ENCODE measurements at places on chromosomes 3 and 15. TPM values are rescaled to one million over a fixed set of nuclear protein-coding genes. Genes with fewer than 3 reads are reported as not detected.

- no peak for DNase-seq
Measured at GRCh38 chr3:179304605-179305004, 18.2 kb upstream of the ZNF639 start.

DNA sequence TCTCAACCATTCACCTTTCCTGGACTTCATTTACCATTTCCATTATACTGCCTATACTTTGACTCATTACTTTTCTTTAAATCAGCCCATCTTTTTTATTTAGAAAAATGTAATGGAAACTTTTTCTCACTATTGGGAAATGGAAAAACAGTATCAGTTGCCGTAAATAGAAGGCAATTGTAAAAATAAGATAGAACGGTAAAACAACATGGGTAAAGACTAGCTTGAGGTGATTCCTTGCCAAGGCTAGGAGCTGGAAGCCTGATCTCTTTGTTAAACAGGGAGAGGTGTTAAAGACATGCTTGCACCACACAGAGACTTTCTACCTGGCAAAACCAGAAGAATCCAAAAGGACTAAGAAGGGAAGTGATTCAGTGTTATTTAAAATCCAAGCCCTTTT lies 5.9 kb downstream of the FGD5 start:
- no peak for DNase-seq

DNA sequence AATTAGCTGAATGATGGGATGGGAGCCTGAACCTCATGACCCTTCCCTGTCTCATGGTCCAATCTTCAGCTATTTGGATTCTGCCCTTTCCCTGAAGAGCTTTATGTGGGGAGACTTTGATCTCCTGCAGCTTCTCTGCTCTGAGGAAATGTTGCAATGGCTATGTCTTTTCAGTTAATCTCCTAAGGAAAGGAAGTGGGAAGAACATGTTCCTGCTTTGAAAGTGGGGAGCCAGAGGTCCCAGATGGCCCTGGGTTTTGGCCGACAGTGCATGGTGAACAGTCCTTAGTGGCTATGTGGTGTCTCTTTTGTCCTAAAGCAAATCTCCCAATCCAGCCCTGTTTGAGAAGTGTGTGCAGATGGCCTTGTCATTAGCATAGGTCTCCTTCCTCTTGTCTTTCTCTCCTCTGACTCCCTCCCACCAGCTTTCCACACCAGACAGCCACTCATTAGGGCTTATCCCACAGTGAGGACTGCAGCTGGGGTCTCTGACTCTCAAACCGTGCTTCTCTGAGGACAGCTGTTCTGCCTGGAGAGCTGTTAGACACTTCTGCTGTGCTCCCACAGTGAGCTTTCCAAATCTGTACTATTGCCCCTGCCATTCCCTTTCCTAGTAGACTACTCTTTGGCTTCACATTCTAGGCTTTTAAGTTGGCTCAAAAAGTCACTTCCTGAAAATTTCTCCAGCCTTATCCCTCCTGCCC lies 365.8 kb upstream of the UMPS start:
- DNase-seq: no peak

DNA sequence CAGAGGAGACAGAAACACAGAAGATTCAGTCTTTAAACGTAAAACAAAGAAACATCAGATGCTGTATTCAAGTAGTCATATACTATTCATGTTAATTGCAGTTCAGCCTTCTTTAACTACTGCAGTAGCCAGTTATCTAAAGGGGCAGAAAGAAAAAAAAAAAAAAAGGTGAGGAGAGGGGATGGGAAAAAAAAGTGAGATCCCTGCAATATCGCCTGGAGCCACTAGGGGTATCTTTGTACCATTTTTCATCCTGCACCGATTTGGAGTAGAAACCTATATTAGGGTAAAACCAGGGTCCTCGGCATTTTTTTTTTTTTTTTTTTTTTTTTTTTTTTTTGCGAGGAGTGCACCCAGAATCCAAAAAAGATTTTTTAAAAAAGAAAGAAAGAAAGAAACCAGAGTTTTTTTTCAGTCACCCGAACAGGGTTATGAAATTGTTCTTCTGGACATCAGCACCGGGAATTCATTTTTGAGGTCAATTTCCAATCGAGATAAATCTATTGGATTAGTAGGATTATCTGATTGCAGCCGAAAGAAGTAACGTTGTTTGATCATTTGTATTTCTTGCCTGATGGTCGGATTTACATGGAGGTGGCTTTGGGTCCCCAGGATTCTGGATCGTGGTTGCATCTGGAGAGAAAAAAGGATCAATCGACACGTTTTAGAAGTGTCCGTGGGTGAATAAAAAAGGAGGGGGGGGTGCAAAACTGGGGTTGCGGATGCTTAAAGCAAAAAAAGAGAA lies 186.7 kb downstream of the NLGN1 start:
- peak; percentile 22 for DNase-seq

Gene RAMAC
- 28.3 TPM for total RNA-seq

Gene STRC
- total RNA-seq: under 0.01 TPM

Gene COL6A5
- not detected for total RNA-seq

Gene MASP1
- total RNA-seq: 0.46 TPM

Gene KNG1
- not detected for total RNA-seq

Gene RLBP1
- not detected for total RNA-seq

DNA sequence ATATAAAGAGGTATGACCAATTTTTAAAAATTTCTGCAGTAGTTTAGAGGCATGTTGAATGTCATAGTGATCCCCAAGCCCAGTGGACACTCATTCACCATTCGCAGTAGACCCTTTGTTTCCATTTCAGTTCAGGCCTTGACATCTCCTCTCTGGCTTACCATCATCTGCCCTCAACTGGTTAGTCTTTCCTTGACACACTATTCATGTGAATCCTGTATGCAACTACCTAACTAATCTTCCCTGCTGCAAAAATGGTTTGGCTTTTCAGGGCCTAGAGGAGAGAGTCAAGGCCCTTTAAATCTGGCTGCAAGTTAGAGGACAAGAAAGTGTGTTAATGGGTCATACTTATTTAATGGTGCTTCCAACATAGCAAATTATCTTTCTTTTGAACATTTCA lies 10.9 kb downstream of the APH1B start:
- no peak for DNase-seq

GRCh38 chr3:140842984-140843649 lies 98.5 kb upstream of the SLC25A36 start:
- no peak for DNase-seq

DNA sequence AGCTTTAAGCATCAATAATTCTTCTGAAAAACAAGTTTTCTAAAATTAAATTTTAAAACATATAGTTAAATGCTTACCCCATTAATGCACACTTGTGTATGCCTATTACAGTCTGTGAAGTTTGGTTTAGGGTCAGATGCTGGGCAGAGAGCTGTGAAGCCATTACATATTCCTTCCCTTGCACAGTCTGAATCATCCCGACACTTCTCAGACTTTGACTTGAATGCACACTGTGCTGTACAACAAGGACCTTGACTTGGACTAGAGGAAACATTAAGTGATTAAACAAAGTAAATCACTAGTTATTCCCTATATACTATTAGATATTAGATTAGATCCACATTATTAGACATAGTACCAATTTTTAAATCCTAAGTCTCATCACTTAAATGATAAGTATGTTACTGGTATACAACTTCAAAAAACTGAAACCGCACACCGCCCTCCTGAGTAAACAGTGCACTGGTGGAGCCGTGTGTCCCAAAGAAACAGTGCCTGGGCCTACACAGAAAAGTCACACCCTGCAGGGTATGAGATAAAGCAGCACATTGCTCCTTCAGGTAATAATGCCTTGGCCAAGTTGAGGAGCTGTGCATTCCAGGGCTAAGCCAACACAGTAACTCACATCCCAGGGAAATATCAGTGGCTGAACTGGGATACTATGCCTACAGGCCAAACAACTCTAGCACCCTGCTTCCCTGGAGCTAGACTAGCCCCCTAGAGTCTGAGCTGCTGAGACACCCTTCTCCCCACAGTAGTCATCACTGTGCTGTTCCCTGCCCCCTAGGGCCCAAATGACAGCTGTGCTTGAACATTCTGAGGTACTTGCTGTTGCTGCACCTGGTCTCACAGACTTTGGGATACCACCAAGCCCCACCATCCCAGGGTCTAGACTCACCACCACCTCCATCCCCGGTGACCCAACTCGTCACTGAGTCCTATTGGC lies 137.5 kb downstream of the ADAM10 start:
- no peak for DNase-seq

DNA sequence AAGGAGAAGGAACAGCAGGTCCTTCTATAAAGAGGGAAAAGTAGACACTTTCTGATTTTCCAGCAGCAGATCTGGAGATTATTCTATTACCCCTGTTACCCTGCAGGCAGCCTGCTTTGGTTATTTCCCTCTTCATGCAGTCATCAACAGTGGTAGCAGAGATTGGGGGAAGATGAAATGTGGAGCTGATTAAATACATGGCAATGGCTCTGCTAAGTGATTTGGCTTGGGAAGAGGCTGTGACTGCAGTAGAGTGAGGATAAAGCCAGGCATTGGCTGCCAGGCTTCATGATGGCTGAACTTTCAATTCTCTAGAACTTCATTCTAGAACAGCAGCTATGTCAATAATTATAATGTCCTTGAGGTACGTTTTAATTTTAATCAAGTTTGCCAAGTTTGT lies 29.1 kb downstream of the PTX3 start:
- no peak for DNase-seq

GRCh38 chr3:33787328-33788009 lies 11.0 kb upstream of the PDCD6IP start:
- DNase-seq: no peak

Gene ZNF385D
- 0.79 TPM for total RNA-seq

Gene GRAMD2A
- total RNA-seq: 0.14 TPM

Gene DLG1
- 107 TPM for total RNA-seq

GRCh38 chr3:133238015-133238414 lies 161.8 kb upstream of the BFSP2 start:
- no peak for DNase-seq

DNA sequence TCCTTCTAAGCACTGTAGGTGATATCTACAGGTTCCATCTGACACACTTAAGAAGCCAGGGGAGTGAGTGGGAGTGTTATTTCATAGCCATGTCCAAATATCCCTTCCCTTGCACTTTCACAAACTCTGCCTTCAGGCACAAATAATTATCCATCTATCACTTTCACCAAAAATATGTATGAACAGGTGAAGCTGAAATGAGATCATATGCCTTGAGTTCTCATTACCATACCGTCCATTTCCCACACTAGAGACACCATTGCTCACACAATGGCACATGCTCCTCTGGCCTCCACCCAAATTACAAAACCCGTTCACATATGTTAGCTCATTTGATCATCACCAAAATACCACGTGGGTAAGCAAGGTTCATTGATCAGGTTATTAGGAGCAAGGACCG lies 151.9 kb upstream of the BNIP2 start:
- no peak for DNase-seq

DNA sequence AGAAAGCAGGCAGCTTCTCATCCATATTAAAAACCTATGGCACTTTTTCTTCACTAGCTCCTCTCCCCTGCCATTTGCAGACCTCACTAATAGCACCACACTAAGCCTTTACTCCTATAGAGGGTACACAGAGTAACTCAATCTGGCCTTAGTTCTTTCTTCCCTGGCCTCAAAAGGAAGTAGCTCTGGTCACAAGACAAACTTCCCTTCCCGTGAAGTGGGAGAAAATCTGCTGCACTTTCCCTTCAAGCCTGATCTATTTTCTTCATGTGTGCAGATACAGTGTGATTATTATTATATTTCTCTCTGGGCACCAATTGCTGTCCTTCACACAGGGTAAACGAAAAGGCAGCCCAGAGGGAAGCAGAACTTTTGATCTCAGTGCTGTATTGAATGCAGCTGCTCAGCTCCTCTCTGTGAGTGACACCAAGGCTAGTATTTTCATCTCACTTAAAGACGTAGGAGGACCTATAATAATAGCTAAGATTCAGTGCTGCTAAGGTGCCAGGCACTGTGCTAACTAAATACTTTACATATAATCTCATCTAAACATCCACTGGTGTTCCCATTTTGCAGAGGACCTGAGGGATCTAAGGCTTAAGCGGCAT lies 61.9 kb upstream of the RASGRP1 start:
- no peak for DNase-seq

- no peak for DNase-seq
Measured at GRCh38 chr15:55587321-55588069, 650 bp downstream of the PYGO1 start.

DNA sequence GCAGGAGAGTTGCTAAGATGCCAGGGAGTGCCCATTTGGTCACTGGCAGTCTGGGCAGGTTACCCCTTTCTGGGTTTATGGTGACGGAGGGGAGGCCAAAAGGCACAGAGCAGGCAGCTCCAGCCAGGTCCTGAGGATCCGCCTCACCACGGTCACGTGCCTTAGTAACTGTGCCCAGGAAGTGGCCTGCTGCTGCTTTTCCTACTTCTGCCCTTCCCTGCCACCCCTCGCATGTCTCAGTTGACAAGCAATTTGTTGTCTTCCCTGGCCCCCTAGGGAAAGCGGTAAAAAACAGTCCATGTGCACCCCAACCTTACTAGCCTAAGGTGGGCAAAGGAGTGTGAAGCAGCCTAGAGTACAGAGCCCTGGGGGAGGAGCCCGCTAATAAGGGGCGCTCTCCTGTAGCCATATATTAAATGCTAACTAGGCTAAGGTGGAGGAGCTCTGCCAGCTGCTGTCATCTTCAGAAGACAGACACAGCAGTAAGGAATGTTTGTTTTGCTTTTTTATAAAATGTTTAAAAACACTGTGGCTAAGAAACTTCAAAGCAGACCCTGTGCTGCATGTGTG lies 9.1 kb upstream of the LIPH start:
- no peak for DNase-seq

DNA sequence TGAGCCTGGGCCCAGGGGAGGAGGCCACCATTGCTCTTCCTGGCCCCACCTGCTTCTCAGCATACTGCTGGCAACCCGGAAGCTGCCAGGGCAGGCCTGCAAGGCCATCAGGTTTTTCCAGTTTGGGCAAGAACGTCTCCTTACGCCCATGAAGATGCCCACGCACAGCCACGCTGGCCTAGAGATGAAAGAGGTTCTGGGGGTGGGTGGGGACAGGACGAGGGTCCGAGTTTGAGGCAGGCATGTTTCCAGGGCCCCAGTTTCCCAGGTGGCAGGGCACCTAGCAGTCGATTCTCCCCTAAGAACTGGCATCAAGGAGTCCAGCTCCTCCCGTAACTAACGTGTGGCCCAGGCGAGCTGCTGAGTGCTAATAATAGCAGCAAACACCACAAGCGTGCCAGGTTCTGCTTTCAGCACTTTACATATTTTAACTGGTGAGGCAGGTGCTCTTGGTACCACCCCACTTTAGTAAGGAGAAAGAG lies 45.8 kb downstream of the ZNF710 start:
- no peak for DNase-seq

Data from pulmonary artery endothelial cell (primary cell).